Stimulated activated CD4-positive, alpha-beta T cell treated with anti-CD3 and anti-CD28 coated beads, Interleukin-4, amount 100 ng/mL, for 48 hours (primary cell): ENCODE measurements at places on chromosomes 2 and 18.
A peak's percentile ranks its signal among the peaks of the same experiment; 100 is the strongest.

GRCh38 chr2:186871881-186872280 lies 22.9 kb upstream of the ZSWIM2 start:
- DNase-seq = no peak

DNA sequence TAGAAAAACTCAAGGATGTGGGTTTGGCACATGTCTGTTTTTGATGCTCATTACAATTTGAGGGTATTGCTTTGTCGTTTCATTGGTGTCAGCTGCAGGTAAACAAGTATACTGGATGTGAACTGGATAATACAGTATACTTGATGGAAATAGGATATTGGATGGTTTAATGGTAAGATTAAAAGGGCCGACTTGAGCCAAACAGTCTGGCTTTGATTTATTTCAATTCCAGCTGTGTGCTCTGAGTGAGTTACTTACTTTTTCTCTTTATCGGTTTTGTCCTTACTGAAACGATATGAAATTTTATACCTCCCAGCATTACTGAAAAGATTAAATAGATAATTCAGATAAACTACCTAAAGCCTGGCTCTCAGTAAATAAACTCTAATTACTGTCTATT lies 227.6 kb downstream of the ASXL3 start:
- DNase-seq = no peak

GRCh38 chr2:149006883-149007543 lies 31.5 kb upstream of the LYPD6B start:
- DNase-seq = no peak

GRCh38 chr2:85273738-85274731 lies 53.8 kb downstream of the TGOLN2 start:
- DNase-seq = no peak

GRCh38 chr2:112920923-112921532 lies 10.1 kb downstream of the IL37 start:
- no peak for DNase-seq

DNA sequence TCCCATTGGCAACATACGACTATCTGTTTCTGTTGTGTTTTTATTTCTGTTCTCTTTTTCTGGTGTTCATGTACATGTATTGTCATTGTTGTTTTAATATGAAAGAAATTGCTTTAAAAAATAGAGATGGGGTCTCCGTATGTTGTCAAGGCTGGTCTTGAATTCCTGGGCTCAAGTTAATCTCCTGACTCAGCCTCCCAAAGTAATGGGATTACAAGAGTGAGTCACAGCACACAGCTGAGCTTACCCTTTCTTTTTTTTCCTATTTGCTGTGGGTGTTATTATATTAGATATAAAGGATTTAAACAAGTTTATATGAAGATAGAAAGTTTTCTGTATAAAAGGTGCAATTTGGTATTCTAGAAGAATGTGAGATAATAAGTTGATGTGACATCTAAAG lies 554.6 kb downstream of the DSC3 start:
- no peak for DNase-seq

DNA sequence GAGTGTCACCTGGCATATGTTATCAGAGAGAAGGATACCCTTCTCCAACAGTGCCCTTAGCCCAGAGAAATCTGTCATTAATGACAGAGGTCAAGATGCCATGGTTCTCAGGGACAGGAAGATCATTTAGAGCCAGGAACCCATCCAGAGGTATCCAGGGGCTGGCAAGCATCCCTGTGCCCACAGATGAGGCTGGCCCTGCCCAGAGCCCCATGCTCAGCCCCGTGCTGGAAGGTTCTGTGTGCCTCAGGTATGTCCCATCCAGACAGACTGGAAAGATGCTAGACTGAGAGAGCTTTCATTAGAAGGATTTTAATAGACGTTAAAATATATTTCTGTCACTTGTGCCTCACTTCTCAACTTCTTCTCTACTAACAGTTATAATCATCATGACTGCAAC lies 8.2 kb upstream of the TUBB6 start:
- DNase-seq = no peak

DNA sequence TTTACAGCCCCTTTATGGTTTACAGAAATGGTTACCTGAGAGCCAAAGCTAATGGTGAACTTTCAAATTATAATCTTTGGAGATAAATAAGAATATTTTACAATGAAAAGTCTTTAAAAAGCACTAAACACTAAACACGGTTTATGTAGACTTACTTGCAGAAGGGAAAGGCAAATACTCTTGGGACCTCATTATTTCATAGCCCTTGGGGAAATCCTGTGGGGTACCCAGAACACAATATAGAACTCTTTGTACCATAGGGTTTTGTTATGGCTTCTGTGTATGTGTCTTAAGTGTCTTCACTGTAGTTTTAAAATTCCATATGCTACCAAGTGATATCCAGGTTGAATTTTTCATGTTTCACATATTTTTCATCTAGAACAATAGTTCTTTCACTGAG lies 90.6 kb downstream of the KCNH7 start:
- no peak for DNase-seq

DNA sequence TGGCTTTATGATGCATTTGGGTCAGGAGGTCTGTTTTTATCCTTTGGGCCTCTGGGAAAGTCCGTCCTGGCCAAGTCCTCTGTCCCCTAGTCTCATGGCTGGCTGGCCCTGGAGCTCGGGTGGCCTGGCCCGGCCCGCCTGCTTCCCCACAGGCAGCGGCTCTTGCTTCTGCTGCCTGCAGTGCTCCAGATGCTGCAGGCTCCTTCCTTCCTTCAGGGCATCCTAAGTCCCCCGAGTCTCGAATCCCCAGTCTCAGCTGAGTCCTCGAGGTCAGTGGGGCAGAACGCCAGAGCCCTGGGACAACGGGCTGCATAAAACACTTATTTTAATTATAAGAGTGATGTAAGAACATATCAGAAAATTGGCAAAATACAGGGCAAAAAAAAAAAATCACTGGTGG lies 71.2 kb downstream of the HPCAL1 start:
- no peak for DNase-seq

GRCh38 chr18:13532406-13533075 lies 193.8 kb downstream of the FAM210A start:
- no peak for DNase-seq

GRCh38 chr2:95357717-95358280 lies 44.7 kb upstream of the FAHD2A start:
- DNase-seq = no peak

DNA sequence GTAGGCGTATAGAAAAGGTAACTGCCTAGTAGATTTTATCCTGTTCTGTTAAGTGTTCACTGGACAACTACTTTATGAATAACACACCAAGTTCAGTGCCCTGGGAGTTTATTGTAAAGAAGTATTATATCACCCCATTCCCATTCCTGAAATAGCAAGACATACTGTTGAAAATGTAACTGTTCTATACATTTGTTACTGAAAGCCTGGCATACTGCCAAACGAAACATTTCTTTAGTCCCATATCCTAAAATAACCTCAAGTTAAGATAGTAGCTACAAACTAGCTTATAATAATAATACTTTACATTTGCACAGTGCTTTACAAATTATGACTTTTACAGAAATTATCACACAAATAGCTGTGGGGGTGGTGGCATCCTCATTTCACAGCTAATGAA lies 25.1 kb downstream of the SPDYA start:
- no peak for DNase-seq

- DNase-seq = no peak
Measured at GRCh38 chr2:121944072-121944831, 188.8 kb downstream of the TSN start.

- DNase-seq = no peak
Measured at GRCh38 chr18:75211002-75211621, 515 bp downstream of the TSHZ1 start.

DNA sequence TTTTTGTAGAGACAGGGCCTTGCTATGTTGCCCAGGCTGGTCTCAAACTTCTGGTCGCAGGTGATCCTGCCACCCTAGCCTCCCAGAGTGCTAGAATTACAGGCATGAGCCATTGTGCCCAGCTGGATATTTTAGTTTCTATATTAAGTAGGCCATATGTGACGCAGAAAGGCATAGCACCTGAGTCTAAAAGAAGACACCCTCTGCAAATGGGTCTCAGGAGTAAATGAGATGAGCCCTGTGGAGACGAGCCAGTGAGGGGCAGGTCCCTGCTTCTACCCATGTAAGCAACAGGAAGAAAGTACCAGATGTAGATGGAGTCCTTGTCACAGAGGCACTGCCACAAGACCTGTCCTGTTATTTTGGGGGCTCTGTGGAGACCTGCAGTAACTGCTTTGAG lies 322.4 kb downstream of the PTPRM start:
- no peak for DNase-seq

- DNase-seq = peak; percentile 35
Measured at GRCh38 chr18:44758861-44759631, 78.4 kb downstream of the SETBP1 start.
